ENCODE measurements at places on chromosomes 13 and 19.

GRCh38 chr13:113307491-113307890, 10.5 kb downstream of the LAMP1 start:
- DNase-seq: no peak

DNA sequence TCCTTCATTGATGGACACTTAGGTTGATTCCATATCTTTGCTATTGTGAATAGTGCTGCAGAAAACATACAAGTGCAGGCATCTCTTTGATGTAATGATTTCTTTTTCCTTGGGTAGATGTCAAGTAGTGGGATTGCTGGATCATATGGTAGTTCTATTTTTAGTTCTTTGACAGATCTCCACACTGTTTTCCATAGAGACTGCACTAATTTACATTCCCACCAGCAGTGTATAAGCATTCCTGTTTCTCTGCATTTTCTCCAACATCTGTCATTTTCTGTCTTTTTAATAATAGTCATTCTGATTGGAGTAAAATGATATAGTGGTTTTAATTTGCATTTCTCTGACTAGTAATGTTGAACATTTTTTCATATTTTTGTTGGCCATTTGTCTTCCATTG, 116.7 kb downstream of the LMO7 start:
- DNase-seq: no peak

GRCh38 chr19:38251564-38252051, 4.6 kb downstream of the PPP1R14A start:
- no peak for DNase-seq

DNA sequence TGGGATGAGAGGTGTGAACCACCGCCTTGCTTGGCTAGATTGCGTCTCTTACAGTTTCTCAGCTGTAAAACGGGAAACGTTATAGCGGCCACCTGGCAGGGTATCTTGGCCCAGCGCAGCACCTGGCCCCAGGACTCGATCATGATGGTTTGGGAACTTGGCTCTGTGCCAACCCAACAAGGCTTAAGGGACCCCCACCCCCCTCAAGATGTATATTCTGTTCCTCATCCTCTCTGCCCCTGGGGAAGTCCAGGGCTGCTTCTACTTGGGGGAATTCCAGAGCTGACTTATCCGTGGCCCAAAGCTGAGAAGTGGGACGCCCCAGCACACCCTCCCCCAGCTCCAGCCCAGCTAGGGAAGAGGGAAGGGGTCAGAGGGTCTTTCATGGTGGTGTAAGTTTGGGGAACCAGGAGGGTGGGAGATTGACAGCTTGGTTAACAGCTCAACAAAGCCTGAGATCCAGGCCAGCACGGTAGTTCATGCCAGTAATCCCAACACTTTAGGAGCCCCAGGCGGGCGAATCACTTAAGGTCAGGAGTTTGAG, 695 bp downstream of the ICAM1 start:
- DNase-seq: no peak

DNA sequence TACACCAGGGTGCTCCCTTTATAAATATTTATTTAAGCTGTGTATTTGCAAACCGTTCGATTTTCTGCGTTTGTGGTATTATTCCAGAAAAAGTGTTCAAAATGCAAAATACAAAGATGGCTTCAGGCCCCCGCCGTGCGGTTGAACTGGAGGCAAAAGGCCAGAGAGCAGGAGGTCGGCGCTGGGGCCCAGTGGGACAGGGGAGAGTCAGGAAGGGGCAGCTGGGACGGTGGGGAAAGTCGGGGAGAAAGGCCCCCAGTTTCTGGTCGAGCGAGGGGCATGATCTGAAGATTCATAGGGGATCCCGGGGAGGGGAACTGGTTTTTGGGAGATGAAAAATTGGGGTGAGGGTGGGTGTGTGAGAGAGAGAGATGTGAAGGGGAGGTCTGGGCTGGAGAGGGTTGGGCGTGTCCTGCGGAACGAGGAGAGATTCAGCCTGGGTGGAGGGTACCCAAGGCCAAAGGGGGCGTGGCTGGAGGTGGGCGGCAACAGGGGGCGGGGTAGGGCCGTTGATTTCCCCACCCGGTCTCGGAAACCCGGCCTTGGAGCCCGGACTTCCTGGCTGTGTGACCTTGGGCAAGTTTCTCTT, 678 bp downstream of the ISOC2 start:
- no peak for DNase-seq

GRCh38 chr13:113756441-113757097, 2.5 kb upstream of the TMEM255B start:
- no peak for DNase-seq

GRCh38 chr19:45356760-45357444, 13.5 kb downstream of the ERCC2 start:
- DNase-seq: no peak

DNA sequence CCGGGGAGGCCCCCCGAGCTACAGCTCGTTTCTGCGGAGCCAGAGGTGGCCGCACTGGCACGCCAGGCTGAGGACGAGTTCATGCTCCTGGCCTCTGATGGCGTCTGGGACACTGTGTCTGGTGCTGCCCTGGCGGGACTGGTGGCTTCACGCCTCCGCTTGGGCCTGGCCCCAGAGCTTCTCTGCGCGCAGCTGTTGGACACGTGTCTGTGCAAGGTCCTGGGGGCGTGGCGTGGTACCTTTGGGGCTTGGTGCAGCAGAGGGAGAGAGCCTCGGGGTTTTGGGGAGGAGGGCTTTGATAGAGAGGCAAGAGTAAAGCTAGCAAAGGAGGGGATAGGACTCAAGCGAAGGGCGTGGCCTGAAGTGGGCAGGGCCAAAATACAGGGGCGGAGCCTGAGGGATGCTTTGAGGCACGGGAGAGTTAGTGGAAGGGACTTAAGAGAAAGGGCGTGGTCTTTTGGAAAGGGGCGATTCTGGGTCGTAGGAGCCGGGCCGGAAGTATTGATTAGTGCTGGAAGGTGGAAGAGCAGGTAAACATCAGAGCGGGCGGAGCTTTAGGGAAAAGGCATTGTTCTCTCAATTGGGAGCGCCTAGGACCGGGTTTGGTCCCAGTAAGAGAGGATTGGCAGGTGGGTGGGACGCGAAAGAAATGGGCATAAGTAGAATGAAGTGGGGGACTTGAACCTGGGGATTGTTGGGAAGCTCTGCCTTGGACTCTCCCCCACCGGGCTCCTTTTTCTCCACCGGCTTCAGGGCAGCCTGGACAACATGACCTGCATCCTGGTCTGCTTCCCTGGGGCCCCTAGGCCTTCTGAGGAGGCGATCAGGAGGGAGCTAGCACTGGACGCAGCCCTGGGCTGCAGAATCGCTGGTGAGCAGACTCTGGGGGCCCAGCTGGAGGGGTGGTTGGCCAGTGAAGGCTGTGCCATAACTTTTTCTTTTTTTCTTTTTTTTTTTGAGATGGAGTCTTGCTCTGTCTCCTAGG, 1.2 kb downstream of the PPM1N start:
- no peak for DNase-seq

DNA sequence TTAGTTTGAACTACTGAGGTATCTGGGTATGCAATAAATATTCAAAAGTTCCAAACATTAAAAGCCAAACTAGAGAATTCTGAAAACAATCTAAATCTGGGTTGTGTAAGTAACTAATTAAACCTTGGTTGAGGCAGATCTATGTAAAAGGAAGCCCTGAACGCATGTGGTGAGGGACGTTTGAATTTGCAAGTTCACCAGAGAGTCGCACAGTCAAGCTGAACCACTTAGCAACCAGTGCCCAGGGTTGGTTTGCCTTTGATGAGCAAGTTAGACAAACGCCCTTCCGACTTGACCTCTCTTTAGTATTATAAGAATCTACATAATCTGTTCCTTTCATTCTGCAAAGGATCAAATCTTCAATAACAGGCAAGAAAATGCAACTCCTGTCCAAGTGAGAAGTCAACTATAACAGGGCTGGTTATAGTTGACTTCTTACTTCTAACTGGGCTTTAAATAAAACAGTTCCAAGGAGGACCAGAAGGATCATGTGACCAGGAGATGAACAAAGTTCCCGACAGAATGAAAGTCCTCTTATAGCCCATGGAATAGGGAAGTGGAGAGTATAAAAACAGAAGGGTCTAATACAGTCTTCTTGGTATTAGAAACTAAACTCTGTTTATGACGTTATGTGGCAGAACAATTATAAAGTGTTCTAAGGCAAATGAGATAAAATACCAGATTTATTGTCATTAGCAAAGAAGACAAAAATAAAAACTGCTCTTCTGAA, 40.6 kb downstream of the PHF11 start:
- DNase-seq: no peak

GRCh38 chr13:113489549-113490495, 689 bp downstream of the DCUN1D2 start:
- DNase-seq: no peak

DNA sequence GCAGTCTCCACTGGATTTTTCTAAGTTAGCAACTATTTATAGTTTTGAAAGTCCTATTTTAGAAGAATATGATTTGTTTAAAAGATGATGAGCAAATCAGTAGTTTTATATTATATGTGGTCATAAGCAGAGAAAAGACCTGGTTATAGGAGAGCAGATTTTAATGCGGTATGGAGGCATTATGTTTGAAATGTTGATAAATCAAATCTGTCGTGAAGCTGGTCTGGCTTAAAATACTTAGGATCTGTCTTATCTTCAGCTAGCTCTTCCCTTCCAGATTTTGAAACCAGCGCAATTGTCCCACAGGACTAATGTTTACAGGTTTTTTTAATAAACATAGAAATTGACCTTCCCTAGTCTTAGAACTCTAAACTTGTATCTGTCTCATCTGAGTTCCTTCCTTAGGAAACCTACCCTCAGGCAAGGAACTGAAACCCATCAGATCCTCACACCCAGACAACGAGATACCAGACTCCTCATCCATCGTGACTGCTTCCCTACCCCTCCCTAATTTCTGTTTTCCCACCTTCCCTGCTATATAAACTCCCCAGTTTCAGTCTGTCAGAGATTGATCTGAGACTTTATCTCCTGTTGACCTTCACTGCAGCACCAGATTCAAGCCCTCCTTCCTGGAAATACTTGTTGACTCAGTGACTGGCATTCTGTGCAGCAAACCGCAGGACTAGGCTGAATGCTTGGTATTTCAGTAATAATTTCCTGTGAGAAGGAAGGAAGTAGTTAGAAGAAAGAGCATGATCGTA, 37.8 kb upstream of the CXCL17 start:
- DNase-seq: no peak

- no peak for DNase-seq
Measured at GRCh38 chr19:18639706-18640243, 2.9 kb downstream of the KLHL26 start.

DNA sequence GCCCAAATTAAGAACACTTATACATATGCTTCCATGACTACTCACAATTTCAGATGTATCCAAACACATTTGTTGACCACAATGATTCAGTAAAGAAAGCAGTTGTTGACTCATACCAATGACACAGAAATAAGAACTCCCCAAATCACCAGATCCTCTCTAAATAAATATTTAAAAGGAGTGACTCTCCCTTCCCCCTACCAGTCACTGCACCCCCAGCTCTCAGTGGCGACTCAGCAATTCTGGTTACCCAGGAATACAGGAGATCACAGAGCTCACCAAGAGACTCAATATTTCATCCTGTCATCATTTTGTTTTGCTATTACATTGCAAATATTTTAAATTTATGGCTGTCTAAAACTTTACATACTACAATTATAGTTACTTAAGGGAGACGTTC, 131.5 kb downstream of the RGCC start:
- DNase-seq: no peak

- DNase-seq: no peak
Measured at GRCh38 chr19:12720851-12721655, 2.7 kb downstream of the TNPO2 start.

DNA sequence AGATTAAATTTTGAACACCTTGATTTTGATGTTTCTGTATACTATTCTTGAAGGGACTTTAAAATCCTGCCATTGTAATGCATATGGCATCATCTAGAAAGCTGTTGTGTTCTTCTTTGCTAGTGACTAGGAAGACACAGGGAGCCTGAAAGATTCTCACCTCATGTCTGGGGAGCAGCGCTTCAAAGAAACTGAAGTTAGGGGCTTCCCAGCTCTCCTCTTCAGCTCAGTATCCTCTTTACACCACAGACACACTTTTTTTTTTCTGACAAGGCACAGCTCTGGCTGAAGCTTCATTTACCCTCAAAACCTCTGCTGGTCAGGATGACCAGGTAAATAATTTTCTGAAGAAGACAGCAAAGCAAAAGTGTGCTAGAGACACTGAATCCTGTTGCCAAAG, 255.6 kb downstream of the ITGBL1 start:
- DNase-seq: no peak

DNA sequence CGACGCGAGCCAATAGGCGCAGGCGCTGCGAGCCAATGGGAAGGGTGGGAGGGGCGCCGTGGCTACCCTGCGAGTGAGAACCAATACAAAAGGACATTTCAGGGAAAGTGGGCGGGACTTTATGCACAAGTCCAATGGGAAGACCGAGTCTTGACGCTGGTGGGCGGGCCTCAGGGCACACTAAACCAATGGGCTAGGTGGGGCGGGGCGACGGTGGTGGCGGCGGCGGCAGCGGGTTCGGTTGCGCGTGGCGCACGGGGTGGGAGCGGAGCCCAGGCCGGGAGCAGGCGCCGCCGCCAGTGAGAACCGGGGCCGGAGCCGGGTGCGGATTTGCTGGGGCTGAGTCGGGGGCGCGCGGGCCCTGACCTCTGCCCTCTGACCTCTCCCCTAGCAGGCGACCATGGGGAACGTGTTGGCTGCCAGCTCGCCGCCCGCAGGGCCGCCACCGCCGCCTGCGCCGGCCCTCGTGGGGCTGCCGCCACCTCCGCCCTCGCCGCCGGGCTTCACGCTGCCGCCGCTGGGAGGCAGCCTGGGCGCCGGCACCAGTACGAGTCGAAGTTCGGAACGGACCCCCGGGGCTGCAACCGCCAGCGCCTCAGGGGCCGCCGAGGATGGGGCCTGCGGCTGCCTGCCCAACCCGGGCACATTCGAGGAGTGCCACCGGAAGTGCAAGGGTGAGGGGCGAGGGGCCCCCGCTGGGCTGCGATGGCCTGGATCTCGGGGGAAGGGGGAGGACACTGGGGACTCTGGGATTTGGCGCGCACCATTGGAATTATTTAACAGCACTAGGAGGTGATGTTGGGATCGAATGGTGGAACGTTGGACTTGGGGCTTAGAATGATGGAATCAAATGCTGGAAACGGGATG, at the start of gene TOMM40:
Gene TOMM40, plus strand, starts transcription at position 239 of the 867 bp plus-strand sequence. Its CDS starts 162 bp downstream, at position 401.
- DNase-seq: no peak

- DNase-seq: no peak
Measured at GRCh38 chr19:53991224-53992113, at the start of gene CACNG6. Gene CACNG6 (plus strand): TSS chr19:53991637. CDS start chr19:53992878, 1,241 bp downstream.

- DNase-seq: no peak
Measured at GRCh38 chr13:85655040-85655439, 144.2 kb downstream of the SLITRK6 start.

DNA sequence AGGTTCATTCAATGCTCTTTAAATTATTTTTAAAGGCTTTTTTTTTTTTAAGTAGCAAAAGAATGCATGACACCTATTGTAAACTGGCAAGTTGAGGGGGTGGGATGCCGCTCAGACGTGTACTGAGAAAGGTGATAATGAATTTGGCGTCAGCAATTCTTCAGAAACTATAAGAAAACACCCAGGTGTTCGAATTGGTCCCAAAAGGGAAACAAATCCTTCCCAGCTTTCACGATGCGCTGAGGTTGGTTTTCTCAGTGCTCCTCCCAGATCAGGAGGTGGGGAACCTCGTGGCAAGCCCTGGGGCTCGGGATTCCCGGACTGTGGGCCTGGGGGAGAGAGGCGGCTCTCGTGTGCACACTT, 543 bp upstream of the FAM124A start:
- no peak for DNase-seq

- DNase-seq: no peak
Measured at GRCh38 chr13:30974350-30974749, 41.9 kb downstream of the TEX26 start.

- no peak for DNase-seq
Measured at GRCh38 chr13:100773923-100774663, 99.5 kb upstream of the TMTC4 start.
